ENCODE measurements at places on chromosomes 1 and 21.

- DNase-seq: no peak
Observed at GRCh38 chr1:118102445-118102844, 82.6 kb downstream of the SPAG17 start.

- no peak for DNase-seq
Observed at GRCh38 chr1:240308096-240308495, 216.4 kb downstream of the FMN2 start.

GRCh38 chr21:33797565-33797964 lies 118.0 kb downstream of the ATP5PO start:
- no peak for DNase-seq

DNA sequence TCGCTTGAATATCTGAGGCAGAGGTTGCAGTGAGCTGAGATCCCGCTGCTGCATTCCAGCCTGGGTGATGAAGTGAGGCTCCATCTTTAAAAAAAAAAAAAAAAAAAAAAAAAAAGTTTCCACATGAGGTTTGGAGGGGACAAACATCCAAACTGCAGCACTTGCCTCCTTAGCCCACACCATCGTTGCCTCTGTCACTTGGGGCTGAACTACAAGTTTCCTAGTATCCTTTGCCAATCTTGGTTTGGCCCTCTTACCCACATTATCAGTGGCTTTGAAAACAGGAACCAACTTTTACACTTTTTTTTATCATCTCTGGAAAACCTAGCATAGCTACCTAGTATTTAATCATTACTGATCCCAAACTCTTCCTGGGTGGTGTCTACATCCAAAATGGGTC lies 59.2 kb downstream of the CLSTN1 start:
- no peak for DNase-seq

DNA sequence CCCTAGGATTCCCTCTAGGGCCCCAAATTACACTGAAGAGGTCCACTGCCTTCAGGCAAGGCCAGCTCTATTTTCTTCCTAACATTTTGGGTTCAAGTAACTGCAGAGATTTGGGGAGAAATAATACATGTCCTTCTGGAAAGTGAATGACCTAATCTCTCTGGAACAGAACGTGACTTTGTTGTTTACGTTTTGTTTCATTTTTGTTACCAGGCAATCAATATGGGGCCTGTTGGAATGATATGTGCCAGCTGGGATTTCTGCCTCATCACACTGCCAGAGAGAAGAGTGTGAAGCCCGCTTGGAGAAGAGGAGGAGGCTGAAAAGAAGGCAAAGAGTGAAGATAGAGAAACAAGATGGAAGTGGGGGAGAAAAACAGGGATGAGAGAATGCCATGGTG lies 116.7 kb downstream of the FASLG start:
- no peak for DNase-seq

- DNase-seq: no peak
Observed at GRCh38 chr1:113266788-113267187, 123.5 kb upstream of the MAGI3 start.
